ENCODE measurements at places on chromosomes 1 and 21.

GRCh38 chr1:227449741-227450441, 113.5 kb upstream of the ZNF678 start:
- no peak for DNase-seq

DNA sequence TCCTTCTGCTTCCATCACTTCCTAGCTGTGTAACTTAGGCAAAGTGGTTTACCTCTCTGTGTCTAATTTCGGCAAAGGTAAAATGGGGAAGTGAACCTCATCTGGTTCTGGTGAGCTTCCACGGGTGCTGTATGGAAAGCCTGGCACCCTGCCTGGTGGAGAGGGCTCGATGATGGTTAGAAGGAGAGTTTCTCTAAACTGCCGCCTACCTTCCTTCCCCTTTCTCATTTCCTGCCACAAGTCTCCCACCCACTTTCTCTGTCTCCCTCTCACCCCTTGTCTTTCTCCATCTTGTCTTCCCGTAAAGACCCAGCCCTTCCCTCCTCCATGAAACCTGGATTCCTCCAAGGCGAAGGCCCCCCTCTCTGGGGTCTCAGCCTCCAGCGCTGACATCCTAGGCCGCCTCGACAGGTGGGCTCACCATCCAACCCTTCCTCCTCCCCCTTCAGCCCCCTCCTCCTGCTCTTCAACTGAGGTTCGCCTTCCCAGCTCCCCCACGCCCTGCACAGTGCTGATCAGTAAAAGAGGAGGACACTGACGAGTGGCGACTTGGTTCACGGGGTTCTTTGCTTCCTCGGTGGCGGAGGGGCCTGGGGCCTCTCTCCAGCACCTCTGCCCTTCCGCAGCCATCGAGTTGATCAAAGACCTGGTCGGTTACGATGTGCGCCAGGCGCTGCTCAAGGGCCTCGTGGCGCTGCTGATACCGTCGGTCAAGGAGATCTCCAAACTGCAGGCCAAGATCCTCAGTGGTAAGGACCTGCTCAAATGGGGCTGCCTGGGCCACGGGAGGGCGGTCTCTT, 7.3 kb downstream of the RNU5D-1 start:
- DNase-seq, result peak; percentile 97

GRCh38 chr1:201348211-201348566, 29.3 kb downstream of the TNNT2 start:
- peak; percentile 34 for DNase-seq

DNA sequence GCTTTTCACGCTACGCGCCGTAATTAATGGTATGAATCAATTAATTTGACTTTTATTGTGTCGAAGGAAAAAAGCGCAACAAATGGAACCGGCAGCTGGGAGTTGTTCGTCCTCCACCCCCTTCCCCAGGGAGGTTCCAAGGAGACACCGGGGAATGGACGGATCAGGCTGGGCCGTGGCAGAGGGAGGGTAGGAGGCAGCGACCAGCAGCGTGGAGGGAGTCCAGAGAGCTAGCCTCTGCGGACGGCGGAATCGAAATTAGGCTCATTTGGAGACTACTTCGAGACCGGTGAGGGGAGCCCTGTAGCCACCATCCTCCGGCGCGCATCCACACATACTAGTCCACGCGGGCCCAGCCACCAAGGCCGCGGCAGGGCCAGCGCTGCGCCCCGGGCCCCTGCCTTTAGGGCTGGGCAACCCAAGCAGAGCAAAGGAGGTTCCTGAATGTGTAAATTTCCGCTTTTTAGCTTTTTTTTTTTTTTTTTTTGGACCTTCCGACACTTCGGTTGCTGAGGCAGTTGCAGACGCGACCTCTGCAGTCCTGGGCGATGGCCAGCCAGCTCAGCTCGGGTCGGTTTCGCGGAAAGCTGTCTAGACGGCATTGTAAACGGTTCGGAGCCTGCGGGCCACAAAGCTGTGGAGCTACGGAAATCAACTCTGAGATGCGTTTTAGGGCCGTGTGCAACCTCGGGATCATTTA, 2.2 kb upstream of the FOXD3 start:
- DNase-seq, result peak; percentile 52

- no peak for DNase-seq
These were observed 30.2 kb downstream of the RRAGC start for GRCh38 chr1:38829368-38829767.

DNA sequence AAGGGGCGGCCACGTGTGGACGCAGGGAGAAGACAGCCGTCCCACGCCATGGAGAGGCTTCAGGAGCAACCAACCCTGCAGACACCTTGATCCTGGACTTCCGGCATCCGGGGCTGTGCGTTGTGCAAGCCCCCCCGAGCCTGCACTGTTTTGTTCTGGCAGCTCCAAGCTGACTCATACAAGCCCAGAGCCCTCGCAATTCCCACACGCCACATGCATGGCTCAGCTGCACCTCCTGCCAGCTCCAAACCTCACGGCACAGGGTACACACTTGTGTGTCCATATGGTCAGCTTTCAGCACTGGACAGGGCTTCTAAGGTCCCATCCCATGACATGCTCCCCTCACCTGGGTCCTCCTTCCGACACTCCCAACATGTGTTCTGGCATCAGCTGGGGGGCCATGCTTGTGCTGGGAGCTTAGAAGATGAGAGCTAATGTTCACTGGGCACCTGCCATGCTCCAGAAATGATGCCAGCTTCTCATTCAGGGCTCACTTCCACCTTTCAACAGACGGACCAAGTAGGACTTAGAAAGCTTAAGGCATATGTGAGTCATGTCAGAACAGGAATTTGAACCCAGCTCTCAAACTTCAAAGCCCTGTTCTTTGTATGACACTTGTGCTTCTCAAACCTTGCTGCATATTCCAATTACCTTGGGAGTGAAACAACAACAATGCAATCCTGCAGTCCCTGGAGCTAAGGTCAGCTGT, 137.3 kb downstream of the PGBD5 start:
- no peak for DNase-seq

GRCh38 chr21:15141261-15141970, 76.6 kb upstream of the NRIP1 start:
- DNase-seq, result peak; percentile 82

DNA sequence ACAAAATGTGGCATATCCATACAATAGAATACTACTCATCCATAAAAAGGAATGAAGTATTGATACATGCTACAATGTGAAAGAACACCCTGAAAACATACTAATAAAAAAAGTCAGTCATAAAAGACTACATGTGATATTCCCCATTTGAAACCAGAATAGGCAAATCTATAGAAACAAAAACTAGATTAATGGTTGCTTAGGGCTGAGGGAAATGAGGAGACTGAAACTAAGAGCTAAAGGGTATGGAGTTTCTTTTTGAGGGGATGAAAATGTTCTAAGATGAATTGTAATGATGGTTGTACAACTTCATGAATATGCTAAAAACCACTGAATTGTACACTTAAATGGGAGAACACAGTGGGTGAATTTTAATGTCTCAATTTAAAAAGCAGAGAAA, 50.9 kb downstream of the ACBD6 start:
- no peak for DNase-seq

- no peak for DNase-seq
These were observed 44.7 kb downstream of the PTGFRN start for GRCh38 chr1:116954440-116954839.

GRCh38 chr1:167197692-167198091, 23.0 kb upstream of the POU2F1 start:
- peak; percentile 6 for DNase-seq

DNA sequence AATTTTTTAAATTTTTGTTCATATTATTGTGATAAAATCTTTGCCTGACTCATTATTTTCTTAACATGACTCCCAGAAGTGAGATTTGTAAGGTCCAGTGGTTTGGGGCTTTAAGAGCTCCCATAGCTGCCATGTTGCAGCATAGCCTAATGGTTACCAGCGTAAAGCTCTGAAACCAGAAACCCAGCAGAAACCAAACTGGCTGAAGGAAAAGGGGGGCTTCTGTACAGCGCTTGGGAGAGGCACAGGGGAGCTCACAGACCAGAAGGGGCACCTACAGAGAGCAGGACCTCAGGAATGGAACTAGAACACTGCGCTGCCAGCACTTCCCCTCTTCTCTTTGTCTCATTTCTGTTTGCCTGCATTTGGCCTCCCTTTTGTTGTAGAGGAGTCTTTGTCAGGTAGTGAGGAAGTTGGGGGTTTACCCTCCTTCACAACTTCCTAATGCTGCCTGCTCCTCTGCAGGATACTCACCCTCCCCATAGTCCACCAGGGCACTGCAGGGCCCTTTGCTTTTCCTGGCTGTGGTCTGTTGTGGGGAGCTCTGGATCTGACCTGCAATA, 2.6 kb upstream of the PYCR2 start:
- no peak for DNase-seq

DNA sequence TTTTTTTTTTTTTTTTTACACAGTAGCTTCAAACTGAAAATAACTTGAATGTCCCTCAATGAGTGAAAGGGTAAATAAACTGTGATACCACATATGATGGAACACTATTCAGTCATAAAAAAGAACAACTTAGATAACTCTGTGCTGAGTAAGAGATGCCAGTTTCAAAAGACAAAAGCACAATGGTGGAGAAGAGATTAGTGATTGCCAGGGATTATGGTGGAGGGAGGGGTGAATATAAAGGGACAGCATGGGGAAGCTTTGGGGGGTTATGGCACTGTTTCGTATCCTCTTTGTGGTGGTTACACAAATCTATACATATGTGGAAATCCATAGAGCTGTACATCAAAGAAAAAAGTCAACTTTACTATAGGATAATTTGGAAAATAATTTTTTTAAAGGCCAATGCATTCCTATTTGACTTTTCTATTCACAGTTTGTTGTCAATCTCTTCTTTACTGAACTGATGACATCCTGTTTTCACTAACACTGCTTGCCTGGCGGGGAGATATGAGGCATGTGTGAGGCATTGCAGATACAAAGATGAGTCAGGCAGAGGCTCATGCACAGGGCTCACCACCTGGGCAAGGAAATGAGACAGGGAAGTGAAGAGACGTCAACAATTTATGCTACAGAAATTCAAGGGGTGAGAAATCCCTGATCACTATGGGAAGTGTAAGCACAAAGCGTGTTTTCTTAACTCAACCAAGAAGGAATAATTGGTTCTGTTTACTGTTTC, 302.7 kb downstream of the DUSP10 start:
- peak; percentile 53 for DNase-seq

DNA sequence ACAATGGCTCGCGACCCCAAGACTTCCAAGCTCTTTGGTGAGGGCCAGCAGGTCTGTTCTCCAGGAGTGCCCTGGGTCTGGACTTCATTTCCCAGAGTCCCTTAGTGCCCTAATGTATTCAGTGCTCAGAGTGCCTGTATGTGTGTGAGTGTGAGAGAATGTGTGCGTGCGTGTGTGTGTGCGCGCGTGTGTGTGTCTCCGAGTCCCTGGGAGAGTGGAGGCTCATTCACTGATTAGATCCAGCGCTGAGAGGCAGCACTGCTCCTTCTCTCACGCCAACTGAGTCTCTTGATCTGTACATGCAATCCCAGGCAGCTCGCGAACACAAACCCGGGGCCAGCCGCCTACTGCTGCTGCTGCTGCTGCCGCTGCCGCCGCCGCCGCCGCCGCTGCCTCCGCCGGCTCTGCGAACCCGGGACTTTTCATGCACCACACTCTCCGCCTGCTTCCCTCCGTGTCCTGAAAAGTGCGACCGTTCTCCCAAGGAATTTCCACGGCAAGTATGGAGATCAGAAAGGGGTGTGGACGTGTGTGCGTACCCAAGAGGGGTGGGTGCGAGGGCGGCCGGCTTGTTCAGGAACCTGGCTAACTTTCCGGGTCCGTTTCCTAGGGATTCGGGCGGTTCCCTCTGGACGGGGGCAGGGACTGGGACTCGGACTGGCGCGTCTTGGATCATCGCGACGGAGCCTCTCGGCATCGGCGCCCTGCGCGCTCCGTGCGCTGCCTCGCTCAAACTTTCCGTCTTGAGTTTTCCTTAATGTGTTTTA, at the start of gene RNF220:
Gene RNF220 (plus strand): TSS at position 225 of the 767 bp plus-strand sequence.
- peak; percentile 98 for DNase-seq

DNA sequence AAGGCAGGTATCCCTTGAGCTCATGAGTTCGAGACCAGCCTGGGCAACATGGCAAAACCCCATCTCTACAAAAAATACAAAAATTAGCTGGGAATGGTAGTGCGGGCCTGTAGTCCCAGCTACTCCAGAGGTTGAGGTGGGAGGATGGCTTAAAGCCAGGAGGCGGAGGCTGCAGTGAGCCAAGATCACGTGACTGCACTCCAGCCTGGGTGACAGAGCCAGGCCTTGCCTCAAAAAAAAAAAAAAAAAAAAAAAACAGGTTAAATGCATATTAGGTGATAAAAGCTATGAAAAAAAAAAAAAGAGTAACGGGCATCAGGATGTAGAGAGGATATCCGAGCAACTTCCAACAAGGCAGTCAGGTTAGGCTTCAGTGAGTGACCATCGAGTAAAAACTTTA, 2.8 kb upstream of the SRRM1 start:
- DNase-seq, result no peak

GRCh38 chr1:199574950-199575349, 452.6 kb upstream of the NR5A2 start:
- no peak for DNase-seq

- DNase-seq, result peak; percentile 7
These were observed 869.8 kb upstream of the B3GALT2 start for GRCh38 chr1:194056169-194056568.

- DNase-seq, result no peak
These were observed 183.2 kb downstream of the GRIK3 start for GRCh38 chr1:36851087-36851486.

- DNase-seq, result peak; percentile 24
These were observed 10.0 kb downstream of the MAP3K6 start for GRCh38 chr1:27356619-27357280.

DNA sequence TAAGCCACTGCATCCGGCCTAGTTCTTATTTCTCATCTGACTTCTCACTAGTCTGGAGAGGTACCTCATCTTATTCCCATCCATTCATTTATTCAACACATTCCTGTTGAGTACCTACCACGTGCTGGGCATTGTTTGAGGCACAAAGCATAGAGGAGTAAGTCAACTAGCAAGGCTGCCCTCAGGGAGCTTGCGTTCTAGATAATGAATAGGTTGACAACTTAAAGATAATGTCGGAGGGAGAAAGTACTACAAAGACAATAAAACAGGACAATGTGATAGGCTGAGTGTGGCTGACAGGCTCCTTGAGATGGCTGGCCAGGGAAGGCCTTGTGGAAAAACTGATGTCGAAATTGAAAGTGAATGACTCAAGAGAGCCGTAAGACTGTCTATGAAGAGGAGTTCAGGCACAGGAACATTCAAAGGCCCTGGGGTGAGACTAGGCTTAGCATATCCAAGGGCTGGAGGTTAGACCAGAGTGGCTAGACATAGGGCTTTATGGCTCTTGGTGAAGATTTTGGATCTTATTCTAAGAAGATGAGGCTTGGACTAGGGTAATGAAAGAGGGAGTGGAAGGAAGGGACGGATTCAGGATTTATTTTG, 18.3 kb downstream of the SPATA21 start:
- DNase-seq, result no peak

DNA sequence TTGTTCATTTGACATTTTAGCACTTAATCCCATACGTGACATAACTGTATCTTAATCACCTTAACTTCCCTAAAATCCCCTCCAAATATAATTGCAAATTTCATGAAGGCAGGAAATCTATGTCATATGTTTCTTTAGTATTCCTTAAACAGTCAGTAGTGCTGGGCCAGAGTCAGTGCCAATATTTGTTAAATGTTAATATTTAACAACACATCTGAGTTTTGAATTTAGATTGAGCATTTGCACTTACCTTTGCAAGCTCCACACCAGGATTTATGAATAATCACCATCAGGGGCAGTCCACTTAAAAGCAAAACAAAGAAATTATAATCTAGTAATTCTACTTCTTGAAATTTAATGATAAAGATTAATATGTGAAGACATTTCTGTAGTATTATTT, 5.3 kb downstream of the KTI12 start:
- DNase-seq, result no peak

- DNase-seq, result no peak
These were observed 61.8 kb downstream of the KIF26B start for GRCh38 chr1:245216366-245217115.

- DNase-seq, result no peak
These were observed 34.5 kb downstream of the MAN1C1 start for GRCh38 chr1:25651036-25651640.

GRCh38 chr1:66364578-66365391, 169.2 kb upstream of the SGIP1 start:
- DNase-seq, result no peak

Data from hematopoietic multipotent progenitor cell (in vitro differentiated cells).